ENCODE measurements at places on chromosomes 16 and 17.

- no peak overlapping the region for H3K4me3 ChIP-seq
- no peak for DNase-seq
- H3K27ac ChIP-seq, result no peak overlapping the region
- peaks cover 3% of the 10 kb centered on the region for H3K36me3 ChIP-seq
- no peaks in the 10 kb centered on the region for H3K27me3 ChIP-seq
- H3K4me1 ChIP-seq, result peaks cover 4% of the 10 kb centered on the region
Measured at GRCh38 chr17:1077986-1078711, 81.2 kb downstream of the TIMM22 start.

- H3K4me1 ChIP-seq, result no peaks in the 10 kb centered on the region
- no peak for DNase-seq
- H3K36me3 ChIP-seq, result no peaks in the 10 kb centered on the region
Measured at GRCh38 chr17:9912121-9913099, 7.3 kb upstream of the RCVRN start.

DNA sequence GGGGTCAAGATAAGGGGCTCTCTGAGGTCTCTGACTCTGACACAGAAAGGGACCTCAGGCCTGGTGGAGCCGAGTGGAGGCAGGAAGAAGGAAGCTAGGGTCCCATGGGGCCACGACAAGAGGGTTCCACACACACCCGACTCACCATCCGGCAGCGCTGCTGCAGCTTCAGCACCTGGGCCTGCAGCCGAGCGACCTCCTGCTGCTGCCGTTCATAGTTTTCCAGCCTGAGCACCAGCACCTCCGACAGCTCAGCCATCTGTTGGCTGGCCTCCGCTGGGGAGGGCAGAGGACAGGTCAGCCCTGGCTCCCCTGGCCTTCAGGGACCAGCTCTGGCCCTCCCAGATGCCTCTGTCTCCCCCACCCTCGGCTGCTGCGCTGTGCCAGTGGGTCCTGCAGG lies 6.4 kb downstream of the HAP1 start:
- H3K36me3 ChIP-seq, result no peaks in the 10 kb centered on the region
- DNase-seq, result no peak
- no peak overlapping the region for H3K27ac ChIP-seq
- H3K27me3 ChIP-seq, result peaks cover 18% of the 10 kb centered on the region

DNA sequence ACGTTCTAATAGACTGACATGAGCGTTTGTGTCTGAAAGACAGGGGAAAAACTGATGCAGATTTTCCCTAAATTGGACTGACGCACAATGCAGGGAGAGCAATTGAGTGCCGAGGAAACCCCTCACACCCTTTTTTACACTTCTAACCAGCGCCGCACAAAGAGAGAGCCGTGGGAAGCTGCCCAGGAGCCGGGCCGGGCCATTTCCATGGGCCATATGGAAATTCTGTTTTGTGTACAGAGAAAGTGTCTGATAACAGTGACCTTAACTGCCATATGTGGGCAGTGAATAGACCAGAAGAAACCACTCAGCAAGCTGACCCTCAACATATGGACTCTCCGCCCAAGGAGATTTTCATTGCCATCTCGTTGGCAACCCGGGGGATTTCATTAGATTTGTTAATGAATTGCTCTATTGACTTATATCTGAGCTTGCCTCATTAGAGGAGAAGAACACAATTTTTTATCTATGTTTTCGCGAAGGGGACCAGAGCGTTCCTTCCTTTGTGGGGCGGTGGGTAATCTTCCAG lies 225.9 kb upstream of the IRX3 start:
- no peak overlapping the region for H3K27ac ChIP-seq
- no peak overlapping the region for H3K4me3 ChIP-seq
- H3K27me3 ChIP-seq, result no peaks in the 10 kb centered on the region
- H3K4me1 ChIP-seq, result no peaks in the 10 kb centered on the region

DNA sequence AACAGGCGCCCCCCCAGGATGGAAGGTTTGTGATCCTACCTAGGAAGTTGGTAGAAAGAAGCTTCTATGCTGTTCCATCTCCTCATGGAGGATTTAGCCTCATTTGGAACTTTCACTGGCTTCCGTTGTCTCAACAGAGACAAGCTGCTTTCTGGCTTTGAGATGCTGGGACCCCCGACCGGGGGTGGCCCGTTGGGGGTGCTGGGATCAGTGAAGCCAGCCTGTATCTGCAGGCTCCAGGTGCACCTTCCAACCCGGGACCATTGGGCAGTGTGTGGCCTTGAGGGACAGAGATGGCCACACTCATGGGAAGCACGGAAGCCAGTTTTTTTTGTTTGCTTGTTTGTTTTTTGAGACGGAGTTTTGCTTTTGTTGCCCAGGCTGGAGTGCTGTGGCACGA lies 15.4 kb downstream of the CIBAR2 start:
- no peaks in the 10 kb centered on the region for H3K36me3 ChIP-seq
- H3K4me1 ChIP-seq, result peaks cover under 1% of the 10 kb centered on the region
- no peak overlapping the region for H3K27ac ChIP-seq
- no peak overlapping the region for H3K4me3 ChIP-seq

DNA sequence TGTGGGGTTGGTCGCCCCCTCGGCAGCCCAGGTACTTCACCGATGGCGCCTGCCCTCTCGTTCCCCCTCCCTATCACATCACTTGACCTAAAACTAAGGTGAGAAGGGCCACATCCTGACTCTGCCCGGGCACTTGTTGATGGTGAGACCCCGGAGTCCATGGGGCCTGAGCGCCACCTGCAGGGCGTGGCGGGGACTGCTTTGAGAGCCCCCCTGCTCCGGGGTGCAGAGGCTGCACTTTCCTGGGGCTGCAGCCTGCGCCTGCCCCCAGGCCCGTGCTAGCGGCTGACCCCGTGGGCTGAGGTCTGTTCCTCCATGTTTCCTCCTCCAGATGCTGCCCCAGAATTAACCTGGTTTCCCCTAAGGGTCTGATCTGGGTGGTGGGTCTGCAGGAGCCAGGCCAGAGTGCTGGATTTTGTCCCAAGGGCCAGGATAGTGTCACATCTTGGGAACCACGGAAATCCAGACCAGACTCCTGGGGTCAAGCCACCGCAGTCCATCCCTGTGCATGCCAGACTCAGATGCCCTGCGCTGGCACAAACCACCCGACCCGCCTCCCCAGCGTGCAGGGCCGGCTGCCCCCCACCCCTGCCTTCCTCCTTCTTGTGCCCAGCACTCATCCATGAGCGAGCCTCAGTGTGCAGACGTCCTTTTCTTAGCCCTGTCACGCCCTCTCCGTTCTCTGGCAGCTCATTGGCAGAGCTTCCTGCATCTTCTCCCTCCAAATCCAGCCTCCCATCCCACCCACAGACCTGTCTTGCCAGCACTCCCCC lies 2.7 kb downstream of the NDUFAF8 start:
- H3K4me1 ChIP-seq, result peaks cover 36% of the 10 kb centered on the region
- H3K36me3 ChIP-seq, result peaks cover 8% of the 10 kb centered on the region
- DNase-seq, result peak; percentile 75
- peak overlapping the region; percentile 33 for H3K27ac ChIP-seq
